ENCODE measurements at places on chromosomes 7 and 10. TPM values are rescaled to one million over a fixed set of nuclear protein-coding genes. Genes with fewer than 3 reads are reported as not detected.
A peak's percentile ranks its signal among the peaks of the same experiment; 100 is the strongest.

- no peak for DNase-seq
These were observed 1206.6 kb downstream of the TYW1 start for GRCh38 chr7:68203251-68203650.

GRCh38 chr10:5159126-5159525 is 25.8 kb downstream of the AKR1C8 start:
- DNase-seq = peak; percentile 5

DNA sequence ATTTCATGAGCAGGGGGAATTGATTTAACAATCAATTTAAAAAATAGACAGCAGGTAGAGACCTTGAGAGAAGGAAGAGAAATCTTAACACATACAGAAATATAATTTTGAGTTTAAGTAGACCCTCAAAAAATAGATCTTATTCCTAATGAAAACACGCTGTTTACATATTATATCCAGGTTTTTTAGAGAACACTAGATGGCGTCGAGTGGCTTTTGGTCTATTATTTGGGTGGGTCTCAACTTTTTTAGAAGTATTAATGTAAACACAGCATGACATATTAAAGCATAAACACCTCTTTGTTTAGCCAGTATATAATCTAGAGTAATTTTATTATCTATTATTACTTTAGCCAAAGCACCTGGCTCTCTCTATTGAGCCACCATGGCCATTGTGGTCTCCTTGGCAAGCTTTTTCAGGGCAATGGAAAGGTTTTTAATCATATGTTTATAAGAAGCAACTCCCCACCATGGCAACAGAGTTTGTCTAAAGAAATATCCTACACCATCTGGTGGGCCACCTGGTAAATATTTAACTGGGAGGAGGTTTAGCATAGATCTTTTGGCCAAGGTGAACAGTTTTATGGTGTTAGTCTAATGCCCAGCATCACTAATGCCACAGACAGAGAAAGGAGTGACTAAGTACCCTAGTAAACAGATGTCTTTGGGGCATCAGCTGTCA is 59.7 kb upstream of the PRSS1 start:
- DNase-seq = no peak

- peak; percentile 59 for DNase-seq
These were observed 54.1 kb upstream of the CYP26C1 start for GRCh38 chr10:93006435-93007039.

DNA sequence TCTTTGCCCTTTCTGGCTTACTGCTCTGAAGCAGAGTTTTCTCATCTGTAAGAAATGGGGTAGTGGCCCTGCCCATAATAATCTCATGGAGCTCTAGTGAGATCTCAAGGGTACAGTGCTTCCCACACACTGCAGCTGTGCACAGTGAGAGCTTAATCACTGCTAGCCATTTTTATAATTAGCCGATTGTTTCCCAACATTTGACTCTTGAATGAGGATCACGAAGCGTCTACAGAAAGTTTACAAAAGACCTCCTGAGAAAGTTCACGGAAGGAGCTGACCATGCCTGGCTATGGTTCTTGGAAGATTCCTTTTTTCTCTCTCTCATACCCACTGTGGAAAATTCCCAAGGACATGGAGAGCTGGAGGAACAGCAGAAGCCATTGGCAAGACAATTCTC is 70.4 kb downstream of the FAM171A1 start:
- DNase-seq = no peak

DNA sequence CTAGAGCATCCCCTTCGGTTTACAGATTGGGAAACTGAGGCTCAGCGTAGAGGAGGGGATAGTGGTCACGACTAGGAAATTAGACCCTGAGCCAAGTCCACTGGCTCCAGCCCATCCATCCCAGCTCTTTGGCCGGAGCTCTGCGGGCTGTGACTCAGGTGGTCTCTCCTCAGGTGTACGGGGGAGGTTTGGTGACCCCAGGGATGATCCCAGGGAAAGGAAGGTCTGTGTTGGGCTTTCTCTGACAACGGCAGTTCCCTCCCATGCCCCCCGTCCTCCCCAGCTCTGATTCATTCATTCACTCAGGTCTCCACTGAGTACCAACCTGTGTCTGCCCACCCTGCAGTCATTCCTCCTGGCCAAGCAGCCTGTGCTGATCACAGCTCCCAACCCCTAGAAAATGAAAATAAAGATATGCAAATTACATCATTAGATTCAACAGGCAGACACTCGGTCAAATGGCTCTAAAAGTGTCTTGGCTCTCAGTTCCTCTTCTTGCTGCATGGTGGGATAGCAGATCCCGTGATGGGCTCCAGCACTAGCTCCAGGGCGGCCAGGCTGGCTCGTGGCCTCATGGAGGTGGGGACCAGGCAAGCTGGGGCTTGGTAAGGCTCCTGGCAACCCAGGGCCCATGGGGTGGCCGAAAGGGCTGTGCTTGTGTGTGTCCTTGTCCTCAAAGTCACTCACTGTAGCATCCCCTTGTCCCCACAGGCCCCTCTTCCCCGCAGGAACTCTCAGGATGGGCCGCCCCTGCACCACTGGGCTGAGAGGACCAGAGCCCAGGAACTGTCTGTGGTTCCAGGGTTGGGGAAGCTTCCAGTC is 37.8 kb downstream of the CLRN3 start:
- no peak for DNase-seq

SEMA3D gene
- total RNA-seq = 0.20 TPM

- peak; percentile 41 for DNase-seq
These were observed 26.0 kb downstream of the ADD3 start for GRCh38 chr10:110033701-110034235.

DNA sequence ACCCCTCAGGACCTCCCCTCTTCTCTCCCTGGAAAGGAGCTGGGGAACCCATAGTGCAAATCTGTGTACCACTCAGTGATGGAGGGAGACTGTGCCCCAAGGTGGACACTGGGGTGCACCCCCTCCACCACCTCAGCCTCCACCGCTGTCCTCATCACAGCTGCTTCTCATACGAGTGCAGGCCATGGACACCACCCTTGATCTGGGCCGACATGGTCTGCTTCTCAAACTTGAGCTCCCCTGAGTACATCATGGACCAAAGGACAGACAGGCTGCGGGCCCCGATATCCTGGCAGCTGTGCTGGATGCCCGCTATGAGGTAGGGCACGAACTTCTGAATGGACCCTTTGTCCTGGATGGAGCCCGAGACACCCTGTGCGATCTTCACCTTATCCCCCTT is 142.6 kb upstream of the KCNMA1 start:
- no peak for DNase-seq

DNA sequence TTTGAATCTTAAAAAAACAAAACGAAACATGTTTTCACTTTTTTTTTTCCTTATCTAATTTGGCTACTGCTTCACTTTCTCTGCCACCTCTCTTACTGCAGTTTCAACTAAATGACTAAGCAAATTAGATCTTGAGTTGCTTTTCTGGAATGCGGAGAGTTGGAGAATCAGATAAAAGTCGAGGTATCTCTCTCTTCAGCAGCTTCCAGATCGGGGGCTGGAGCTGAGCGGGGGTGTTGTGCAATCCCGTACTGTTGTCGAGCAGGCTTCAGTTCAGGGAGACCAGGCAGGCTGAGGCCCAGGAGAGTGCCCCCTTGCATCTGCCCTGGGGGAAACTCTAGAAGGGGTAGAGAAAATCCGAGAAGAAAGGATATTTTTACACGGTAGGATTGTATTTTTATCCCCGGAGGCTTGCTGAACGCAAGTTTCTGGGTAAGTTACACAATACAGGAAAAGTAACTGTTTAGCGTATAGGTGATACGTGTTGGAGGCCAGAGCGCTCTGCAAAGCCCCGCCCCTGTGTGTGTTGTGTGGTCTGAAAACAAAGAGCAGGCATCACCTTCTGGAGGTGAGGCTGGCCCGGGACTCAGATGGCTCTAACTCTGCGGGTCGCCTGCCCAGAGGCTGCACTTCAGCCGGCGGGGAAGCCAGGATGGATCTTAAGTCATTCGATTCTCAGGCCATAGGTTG is 116.6 kb downstream of the KLF6 start:
- peak; percentile 76 for DNase-seq

GRCh38 chr10:75525067-75525466 is 93.6 kb downstream of the LRMDA start:
- DNase-seq = no peak

- DNase-seq = peak; percentile 88
These were observed 438.8 kb downstream of the HTR7 start for GRCh38 chr10:90418869-90419652.

MAGI2 gene
- 2.9 TPM for total RNA-seq

CYP3A7 gene
- total RNA-seq = not detected

PLEKHS1 gene
- 0.45 TPM for total RNA-seq

DNTT gene
- total RNA-seq = not detected

COL1A2 gene
- 237 TPM for total RNA-seq

DNA sequence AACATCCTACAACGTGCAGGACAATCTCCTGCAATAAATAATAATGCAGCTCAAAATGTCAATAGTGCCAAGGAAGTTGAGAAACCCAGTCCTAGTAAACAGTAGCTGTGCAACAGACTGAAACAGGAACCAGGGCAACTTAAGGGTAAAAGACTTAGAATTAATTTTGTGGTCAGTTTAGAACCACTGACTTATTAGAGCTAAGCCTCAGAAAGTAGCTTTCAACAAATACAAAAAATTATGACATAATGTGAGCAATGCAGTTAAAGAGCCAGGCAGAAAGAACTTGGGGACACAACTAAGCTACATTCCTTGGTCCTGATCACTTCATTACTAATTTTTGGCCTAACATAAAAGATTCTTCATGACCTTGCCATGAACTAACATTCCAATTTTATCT is 195.4 kb downstream of the MACC1 start:
- peak; percentile 91 for DNase-seq

DNA sequence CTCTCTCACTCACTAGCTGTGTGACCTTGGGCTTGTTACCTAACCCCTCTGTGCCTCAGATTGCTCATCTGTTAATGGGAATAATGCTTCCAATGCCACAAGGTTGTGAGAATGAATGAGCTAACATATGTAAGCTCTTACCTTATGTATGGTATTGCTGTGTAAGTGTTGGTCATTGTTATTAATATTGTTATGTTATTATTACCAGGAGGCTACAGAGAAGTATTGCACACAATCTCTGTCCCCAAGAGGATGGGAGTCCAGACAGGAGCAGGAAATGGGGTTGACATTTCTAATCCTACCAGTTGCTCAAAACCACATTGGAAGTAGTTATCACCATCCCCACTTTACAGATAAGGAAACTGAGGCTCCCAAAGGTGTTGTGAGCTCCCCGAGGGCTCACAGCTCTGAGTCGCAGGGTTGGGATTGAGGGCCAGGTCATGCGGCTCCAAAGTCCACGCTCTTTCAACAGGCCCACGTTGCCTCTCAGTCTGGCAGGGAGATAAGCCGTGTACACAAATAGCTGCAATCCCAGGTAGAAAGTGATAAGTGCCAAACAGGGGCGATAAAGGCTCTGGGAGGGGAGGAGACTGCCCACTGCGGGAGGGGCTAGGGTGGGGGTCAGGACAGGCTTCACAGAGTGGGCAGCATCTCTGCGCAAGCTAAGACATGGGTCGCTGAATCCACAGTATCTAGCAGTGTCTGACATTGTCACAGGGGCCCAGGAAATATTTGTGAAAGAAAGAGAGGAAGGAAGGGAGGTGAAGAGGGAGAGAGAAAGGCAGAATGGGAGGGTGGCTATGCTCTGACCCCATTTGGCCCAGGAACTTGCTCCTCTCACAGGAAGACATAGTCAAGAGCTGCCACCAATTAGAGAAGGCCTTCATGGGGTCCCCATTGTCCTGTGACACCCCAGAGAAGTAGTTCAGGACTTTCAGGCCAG is 9.6 kb upstream of the ZMIZ1 start:
- DNase-seq = no peak

TMEM130 gene
- total RNA-seq = 0.60 TPM

GRCh38 chr7:37109843-37110242 is 338.8 kb downstream of the ELMO1 start:
- DNase-seq = no peak

CTTNBP2 gene
- 47.5 TPM for total RNA-seq

GRCh38 chr7:53638517-53638916 is 603.1 kb downstream of the POM121L12 start:
- DNase-seq = no peak

DNA sequence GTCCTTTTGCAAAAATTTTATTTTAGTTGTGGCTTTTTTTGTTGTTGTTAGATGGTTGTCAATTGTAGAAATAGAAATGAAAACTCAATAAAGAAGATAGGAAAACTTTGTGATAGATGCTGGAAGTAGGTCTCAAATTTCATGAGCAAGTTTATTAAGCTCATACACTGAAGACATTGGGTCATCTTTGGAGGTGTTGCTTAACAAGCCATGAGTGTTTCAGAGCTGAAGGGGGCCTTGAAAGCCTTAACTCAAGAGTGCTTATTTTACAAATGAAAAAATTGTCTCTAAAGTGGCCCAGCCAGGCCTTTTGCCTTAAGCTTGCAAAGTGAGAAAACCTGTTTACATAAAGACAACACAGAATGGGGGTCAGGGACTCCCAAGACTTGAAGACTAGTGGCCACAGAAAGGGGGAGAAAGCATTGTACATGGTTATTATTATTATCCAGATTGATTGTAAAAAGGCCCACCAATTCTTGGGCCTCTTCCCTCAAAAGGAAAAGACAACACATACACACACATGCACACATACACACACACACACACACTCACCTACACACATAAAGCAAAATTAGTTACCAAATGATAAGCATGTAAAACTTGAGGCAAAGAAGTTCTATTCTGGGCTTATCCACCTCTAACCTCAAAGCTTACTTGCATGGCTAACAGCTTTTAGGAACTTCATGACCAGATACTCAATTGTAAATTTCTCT is 49.7 kb upstream of the GLCCI1 start:
- DNase-seq = no peak

DNA sequence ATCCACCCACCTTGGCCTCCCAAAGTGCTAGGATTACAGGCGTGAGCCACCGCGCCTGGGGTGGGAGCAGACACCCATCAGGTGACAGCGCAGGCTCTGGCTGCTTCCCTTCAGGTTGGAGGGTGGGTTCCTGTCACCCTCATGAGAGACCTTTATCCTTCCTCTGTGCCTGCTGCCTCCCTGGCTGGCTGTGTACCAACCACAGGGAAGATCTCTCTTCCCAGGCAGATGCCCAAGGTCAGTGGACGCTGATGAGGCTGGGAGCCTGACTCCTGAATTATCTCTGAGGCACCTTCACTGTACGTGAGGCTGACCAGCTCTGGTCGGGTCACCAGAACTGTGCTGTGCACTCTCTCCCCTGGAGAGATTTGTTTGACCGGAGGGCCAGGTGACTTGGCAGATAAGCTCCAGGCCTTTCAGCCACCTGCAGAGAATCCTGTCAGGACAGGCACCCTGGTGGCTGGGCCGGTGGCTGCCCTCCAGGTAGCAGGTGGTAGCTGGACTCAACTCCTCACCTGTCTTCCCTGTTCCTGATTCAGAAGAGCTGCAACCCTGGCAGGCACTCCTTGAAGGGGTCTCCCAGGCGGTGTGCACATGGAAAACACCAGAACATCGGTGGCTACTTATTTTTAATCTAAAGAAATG is 251.9 kb downstream of the GLRX3 start:
- DNase-seq = no peak

ARHGAP22 gene
- total RNA-seq = 19.7 TPM

GRCh38 chr7:118648002-118648401 is 423.5 kb downstream of the ANKRD7 start:
- no peak for DNase-seq

GRCh38 chr10:11986593-11987216 is 55.9 kb downstream of the UPF2 start:
- DNase-seq = peak; percentile 85

All from renal cortical epithelial cell (primary cell).